ENCODE measurements at places on chromosomes 5 and 9. TPM values are rescaled to one million over a fixed set of nuclear protein-coding genes. Genes with fewer than 3 reads are reported as not detected.

Gene GPR151
- total RNA-seq = not detected

Gene GNPDA1
- 62.4 TPM for total RNA-seq

Gene CCNO
- 0.20 TPM for total RNA-seq

Gene SMIM33
- total RNA-seq = 0.11 TPM

Gene TMC1
- not detected for total RNA-seq

Gene BICD2
- total RNA-seq = 27.1 TPM

GRCh38 chr9:91187965-91188344 lies 173.8 kb downstream of the AUH start:
- H3K27me3 ChIP-seq = no peaks in the 10 kb centered on the region
- H3K4me3 ChIP-seq = no peak overlapping the region
- no peaks in the 10 kb centered on the region for H3K36me3 ChIP-seq
- no peak for DNase-seq

DNA sequence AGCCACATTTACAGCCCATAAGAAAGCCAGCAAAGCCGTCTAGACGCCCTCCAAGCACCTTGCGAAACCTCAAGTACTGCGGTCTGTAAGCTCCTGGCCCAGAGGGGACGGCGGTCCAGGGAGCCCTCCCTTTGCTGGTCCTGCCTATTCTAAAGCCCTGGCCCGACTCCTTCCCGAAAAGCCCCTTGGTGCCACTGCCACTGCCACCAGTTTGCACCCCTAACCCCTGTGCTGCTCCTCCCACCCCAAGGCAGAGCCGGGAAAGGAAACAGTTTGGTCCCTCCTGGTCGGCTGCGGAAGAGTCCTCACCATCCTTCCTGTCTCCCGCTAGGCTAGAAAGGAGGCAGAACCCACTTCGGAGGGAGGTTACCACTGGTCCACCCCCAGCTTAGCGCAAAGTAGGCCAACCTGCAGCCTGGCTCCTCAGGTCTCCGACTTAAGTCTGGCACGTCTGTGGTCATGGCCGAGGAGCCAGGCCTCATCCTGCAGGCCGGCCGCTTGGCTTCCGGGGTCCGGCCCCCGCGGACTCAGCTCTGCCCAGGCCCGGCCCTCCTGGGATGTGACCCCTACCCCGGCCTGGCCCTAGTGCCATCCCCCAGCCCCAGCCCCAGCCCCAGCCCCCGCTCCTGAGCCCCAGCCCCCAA lies 916 bp downstream of the TOR1A start:
- peak overlapping the region; percentile 36 for H3K4me3 ChIP-seq
- peaks cover 9% of the 10 kb centered on the region for H3K4me1 ChIP-seq
- H3K27me3 ChIP-seq = no peaks in the 10 kb centered on the region
- H3K27ac ChIP-seq = peak overlapping the region; percentile 68

DNA sequence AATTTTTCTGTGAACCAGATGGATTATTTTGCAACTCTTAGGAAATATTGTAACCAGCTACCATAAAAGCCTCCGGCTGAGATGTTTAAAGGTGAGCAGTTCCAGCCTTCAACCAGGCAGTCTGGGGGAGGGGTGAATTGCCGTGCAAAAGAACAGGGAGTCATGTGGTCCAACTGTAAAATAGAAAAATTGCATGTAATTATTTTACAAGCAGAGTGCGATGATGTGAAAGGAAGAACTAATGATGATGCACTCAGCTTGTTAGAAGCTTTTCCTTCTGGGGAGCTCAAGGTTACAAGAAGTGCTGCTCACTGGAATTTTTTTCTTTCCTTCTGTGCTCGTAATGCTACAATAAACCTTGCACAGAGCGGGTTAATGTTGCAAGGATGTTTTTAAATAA lies 188.7 kb upstream of the ITGA1 start:
- no peak overlapping the region for H3K27ac ChIP-seq
- no peaks in the 10 kb centered on the region for H3K4me1 ChIP-seq
- H3K36me3 ChIP-seq = no peaks in the 10 kb centered on the region
- no peaks in the 10 kb centered on the region for H3K27me3 ChIP-seq

DNA sequence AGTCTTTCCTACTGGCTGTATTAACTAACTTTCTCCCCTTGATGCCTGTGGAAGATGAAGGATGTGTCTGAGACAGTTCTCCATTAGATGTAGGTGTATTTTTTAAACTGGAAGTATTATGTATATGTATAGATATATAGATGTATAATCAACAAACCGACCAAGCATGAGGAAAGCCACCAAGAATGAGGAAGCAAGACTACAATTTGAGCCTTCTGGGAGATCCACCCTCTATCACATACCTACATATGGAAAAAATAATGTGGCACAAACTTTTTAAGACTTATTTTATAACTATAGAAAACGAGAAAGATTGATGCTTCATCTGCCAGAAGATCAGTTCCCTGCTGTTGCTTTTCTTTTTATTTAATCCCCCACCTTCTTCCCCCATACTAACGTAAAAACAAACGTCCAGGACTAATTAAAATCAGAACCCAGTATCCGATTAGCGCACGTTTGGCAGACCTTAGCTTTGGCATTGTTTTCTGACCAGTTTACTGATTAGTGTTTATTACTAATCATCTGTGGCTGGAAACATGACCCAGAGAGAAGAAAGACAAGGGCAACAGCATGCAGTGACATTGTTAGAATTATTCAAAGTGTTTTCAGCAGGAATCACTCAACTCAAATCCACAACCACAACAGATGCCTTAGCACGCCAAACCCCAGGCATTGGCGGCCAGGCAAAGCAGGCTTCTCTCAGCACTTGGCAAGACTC lies 490.2 kb downstream of the EBF1 start:
- no peaks in the 10 kb centered on the region for H3K4me1 ChIP-seq
- H3K27ac ChIP-seq = no peak overlapping the region
- no peak for DNase-seq
- H3K4me3 ChIP-seq = no peak overlapping the region

GRCh38 chr5:96999856-97000255 lies 64.0 kb downstream of the LNPEP start:
- H3K4me1 ChIP-seq = peaks cover 8% of the 10 kb centered on the region
- no peaks in the 10 kb centered on the region for H3K27me3 ChIP-seq
- DNase-seq = no peak
- no peak overlapping the region for H3K27ac ChIP-seq
- peaks cover 16% of the 10 kb centered on the region for H3K36me3 ChIP-seq

- H3K27ac ChIP-seq = no peak overlapping the region
- no peaks in the 10 kb centered on the region for H3K36me3 ChIP-seq
- no peak for DNase-seq
- no peaks in the 10 kb centered on the region for H3K4me1 ChIP-seq
- H3K4me3 ChIP-seq = no peak overlapping the region
Measured at GRCh38 chr5:172556971-172557461, 84.0 kb upstream of the NEURL1B start.

DNA sequence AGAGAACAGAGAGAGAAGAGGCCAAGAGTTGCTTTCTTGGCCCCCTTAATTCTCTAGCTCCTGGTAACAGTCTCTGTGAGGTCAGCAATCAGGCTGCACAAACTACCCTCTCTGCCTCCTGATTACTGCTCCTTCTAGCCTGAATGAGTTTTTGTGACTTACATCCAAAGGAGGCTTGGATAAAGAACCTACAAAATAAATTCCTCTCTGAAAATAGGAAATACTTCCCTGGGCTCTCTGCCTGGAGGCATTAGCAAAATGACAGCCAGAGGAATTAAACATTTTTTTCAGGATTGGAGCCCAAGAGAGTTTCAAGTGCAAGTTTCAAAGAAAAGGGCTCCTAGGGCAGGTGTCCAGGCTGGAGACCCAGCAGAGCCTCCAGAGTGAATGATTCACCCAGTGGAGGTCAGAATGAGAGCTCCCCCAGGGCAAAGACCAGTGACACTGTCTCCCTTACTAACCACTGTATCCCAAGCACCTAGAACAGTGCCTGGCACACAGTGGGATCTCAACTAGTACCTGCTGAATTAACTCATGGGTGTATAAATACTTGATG lies 162.5 kb downstream of the SPOCK1 start:
- no peak overlapping the region for H3K27ac ChIP-seq
- H3K36me3 ChIP-seq = no peaks in the 10 kb centered on the region
- no peaks in the 10 kb centered on the region for H3K4me1 ChIP-seq
- no peak for DNase-seq
- H3K4me3 ChIP-seq = no peak overlapping the region

- no peak overlapping the region for H3K4me3 ChIP-seq
- H3K4me1 ChIP-seq = no peaks in the 10 kb centered on the region
- H3K36me3 ChIP-seq = no peaks in the 10 kb centered on the region
- DNase-seq = no peak
- no peaks in the 10 kb centered on the region for H3K27me3 ChIP-seq
Measured at GRCh38 chr9:88816141-88816540, 175.1 kb upstream of the S1PR3 start.

DNA sequence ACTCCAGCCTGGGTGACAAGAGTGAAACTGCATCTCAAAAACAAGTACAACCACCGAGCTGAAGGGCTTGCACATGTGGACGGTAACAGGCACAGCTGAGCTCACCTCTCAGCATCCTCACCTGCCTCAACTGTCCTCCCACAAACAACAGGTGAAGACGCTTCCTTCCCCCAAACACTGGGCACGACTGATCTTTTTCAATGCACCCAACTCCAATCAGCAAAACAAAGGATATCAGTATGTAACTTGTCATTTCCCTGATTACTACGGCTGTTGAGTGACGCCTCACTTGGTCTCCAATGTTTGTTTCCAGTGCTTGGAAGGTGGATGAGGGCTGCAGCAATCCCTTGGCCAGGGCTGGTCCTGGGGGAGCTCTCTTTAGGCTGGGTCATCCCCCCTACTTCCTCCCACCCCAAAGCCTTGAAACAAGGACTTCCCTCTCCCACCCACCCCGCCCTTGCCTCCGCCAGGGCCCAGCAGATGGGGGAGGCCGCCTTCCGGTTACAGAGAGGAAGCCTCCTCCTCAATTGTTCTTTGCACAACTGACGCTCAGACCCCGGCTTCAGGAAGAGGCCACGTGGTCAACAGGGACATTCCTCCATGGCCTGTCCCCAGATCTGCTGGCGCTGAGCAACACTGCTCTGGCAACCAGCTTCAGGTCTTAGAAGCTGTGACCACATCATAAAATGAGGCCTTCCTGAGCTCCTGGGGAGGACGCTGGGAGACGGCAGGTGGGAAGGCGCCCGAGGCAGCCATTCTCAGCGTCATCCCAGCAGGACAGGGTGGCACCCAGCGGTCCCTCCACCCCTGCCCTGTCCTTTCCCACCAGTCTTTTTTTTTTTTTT lies 5.9 kb downstream of the FAM78A start:
- H3K27me3 ChIP-seq = no peaks in the 10 kb centered on the region
- H3K36me3 ChIP-seq = peaks cover 2% of the 10 kb centered on the region
- peak overlapping the region; percentile 70 for H3K4me3 ChIP-seq
- peak overlapping the region; percentile 94 for H3K27ac ChIP-seq

DNA sequence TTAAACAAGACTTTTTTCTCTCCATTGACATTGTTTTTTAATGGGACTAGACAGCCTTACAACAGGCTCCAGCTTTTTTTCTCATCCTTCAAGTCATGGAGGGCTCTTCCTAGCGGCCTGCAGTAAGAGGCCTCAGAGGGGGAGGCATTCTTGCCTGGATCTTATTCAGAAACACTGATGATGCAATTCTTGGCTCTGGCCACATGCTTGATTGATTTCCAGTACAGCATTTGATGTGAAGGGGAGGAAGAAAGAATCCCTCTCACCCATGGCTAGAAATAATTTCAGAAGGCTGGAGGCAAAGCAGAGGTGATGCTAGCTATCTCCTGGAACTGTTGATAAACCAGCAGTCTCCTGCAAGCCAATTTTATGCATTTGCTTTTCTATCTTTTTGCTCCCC lies 324.8 kb downstream of the PRELID2 start:
- H3K36me3 ChIP-seq = no peaks in the 10 kb centered on the region
- no peak overlapping the region for H3K27ac ChIP-seq
- H3K4me1 ChIP-seq = no peaks in the 10 kb centered on the region
- H3K27me3 ChIP-seq = no peaks in the 10 kb centered on the region

- peaks cover 30% of the 10 kb centered on the region for H3K4me1 ChIP-seq
- no peaks in the 10 kb centered on the region for H3K27me3 ChIP-seq
- H3K27ac ChIP-seq = no peak overlapping the region
- no peaks in the 10 kb centered on the region for H3K36me3 ChIP-seq
- DNase-seq = no peak
Measured at GRCh38 chr9:77946969-77947620, 84.5 kb downstream of the GNAQ start.

DNA sequence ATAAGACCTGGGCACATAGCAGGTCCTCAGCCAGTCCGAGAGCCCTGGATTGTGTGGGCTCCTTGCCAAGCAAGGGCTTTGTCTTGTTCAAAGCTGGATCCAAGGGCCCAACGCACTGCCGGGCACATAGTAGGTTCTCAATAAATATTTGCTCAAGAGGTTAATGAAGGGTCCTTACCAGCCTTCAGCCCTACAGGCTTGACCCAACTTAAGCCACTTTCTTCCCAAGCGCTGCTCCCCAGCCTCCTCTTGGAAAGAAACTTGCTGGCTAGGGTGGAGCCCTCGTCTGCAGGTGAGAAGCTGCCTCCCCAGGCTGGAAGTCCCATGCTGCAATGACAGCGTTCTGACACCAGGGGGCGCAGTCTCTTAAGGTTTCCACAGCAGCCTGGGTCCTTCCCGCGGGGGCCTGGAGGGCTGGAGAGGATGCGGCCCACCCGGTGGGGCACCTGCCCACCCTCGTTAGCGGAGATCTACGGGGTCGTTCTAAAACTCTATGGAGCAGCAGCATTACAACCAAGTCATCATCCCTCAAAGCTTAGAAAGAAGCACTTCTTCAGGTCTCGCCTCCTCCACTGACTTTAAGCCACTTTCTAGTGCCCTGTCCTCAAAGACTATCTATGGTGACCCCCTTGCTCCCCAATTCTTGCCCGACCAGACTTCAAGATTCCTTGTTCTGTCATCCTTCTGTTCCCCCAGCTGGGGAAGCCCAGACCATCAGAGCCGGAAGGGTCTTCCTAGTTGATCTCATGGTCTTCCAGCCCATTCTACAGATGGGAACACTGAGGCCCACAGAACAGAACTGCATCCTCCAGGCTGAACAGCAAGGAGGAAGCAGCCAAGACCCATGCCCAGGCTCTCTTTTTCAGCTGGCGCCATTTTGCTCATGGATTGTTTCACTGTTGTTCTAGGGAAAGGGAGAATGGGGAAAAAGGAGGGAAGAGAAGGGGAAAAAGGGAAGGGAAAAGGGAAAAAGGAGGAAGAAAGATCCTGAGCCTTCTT lies 115.4 kb downstream of the LHX2 start:
- peaks cover 4% of the 10 kb centered on the region for H3K4me1 ChIP-seq
- H3K27ac ChIP-seq = no peak overlapping the region

- H3K4me3 ChIP-seq = no peak overlapping the region
- H3K4me1 ChIP-seq = no peaks in the 10 kb centered on the region
- H3K36me3 ChIP-seq = no peaks in the 10 kb centered on the region
- no peak overlapping the region for H3K27ac ChIP-seq
- no peak for DNase-seq
Measured at GRCh38 chr5:112647428-112647827, 90.3 kb upstream of the APC start.

- no peaks in the 10 kb centered on the region for H3K36me3 ChIP-seq
- no peaks in the 10 kb centered on the region for H3K27me3 ChIP-seq
- H3K4me3 ChIP-seq = no peak overlapping the region
- no peaks in the 10 kb centered on the region for H3K4me1 ChIP-seq
- no peak for DNase-seq
Measured at GRCh38 chr5:98839469-98840383, 66.3 kb downstream of the RGMB start.
